NCI-H524 treated with DMSO at 0.1 percent for 48 hours (cell line): ENCODE measurements at places on chromosomes 12 and 14.

DNA sequence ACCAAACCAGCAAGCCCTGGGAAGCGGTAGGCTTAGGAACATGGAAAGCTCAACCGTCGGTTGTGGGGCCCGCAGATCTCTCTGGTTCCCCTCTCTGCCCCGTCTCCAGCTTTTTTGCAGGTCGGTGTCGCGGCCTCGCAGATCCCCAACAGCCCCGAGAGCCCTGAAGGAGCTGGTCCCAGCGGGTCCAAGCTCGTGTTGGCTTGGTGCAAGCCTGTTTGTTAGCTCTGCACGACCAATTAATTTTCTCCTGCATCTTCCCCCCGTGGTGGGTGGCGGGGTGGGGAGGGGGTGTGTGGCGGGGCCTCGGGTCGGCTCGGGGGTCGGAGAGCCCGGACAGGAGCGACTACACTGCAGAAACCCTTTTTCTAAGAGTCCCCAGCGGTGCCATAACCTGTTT, 449 bp upstream of the SLC24A4 start:
- DNase-seq = no peak

- no peak for DNase-seq
These were observed 264.3 kb downstream of the AKAP6 start for GRCh38 chr14:32593290-32593942.

- DNase-seq = no peak
These were observed 85.5 kb upstream of the SSTR1 start for GRCh38 chr14:38122241-38122640.

GRCh38 chr12:107091381-107091780, 2.0 kb downstream of the CRY1 start:
- no peak for DNase-seq

DNA sequence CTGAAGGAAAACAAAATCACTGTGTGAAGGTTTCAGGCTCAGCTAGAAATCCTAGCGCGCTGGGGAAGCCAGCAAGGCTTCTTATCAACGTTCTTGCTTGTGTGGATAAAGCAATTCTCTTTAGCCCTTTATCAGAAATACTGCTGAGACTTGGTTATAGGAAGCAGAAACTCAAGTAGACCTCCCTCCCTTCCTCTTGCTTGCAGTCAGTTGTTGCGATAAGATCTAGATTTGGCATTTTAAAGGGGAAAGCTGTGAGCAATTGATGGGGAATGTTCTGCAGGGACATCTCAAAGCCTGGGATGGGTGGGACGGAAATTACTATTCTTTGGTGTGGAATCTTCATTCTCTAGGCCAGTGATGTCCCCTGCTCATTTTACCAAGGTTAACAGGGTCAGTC, 76.4 kb upstream of the ANO4 start:
- no peak for DNase-seq

- DNase-seq = no peak
These were observed 8.1 kb downstream of the VAMP1 start for GRCh38 chr12:6462234-6462995.

DNA sequence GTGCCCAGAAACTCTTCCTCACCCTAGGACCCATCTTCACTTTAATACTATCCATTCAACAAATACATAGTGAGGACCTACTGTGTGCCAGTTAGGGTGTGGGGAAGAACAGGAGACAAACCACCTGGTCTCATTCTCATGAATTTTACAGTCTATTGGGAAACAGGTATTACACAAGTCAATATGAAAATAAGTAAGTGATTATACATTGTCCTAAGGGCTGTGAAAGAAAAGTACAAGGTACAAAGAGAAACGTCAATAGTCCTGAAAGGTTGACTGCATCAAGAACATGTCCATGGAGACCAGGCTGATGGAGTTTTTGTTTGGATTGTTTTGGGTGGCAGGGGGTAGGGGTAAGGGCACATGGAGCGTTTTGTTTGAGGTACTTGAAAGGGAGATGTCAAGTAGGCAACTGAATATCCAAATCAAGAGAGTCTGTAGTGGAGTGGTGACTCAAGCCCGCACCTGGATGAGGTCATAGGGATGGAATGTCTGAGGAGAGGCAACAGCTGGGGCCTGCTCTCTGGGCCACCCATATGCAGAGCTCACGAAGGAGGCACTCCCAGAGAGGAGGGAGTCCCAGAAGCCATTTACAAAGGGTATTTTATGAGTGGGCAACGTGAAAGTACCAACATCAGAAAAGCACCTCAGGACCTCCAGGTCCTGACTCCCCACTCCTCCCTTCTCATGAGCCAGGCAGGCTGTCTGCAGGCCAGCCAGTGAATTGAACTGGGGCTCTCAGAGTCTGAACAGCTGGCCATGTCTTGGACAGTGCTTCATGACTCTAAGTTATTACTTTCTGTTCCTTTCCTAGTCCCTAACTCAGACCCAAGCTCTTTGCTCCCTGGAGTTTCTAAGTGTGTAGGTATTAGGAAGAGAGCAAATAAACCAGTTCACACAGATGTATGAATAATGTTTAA, 272.0 kb downstream of the ZFP36L1 start:
- no peak for DNase-seq

GRCh38 chr14:34489324-34489723, 27.3 kb upstream of the SPTSSA start:
- DNase-seq = no peak

DNA sequence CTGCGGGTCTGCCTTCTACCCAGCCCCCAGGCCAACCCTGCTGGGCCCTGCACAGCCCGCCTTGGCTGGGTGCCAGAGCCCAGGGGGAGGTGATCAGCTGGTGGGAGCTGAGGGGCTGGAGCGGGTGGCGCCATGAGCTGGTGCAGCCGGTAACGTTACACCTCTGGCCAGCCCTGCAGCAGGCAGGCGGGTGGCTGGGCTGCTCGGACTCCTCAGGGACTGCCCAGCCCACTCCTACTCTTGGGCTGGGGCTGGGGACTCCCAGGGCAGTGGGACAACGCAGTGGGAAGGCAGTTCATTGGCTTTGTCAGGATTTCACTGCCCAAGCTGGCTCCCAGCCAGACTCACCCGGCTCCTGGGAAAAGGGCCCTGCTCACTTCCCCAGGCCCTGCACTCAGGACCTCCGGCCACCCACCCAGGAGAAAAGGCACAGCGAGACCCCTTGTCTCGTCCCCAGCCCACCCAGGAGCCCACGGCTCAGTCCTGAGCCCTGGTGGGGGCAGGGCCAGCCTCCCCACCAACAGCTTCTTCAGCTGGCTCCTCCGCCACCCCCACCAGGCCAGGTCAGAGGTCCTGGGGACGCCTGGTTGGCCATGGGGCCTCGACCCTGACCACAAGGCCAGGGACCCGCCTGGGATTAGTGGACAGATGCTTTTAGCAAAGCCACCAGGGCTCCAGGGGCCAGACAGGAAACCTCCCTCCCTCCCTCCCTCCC, 1.0 kb downstream of the PGF start:
- peak; percentile 42 for DNase-seq

GRCh38 chr12:52284562-52285171, 6.7 kb downstream of the KRT81 start:
- no peak for DNase-seq

GRCh38 chr14:39442293-39442692, 10.1 kb upstream of the FBXO33 start:
- no peak for DNase-seq

DNA sequence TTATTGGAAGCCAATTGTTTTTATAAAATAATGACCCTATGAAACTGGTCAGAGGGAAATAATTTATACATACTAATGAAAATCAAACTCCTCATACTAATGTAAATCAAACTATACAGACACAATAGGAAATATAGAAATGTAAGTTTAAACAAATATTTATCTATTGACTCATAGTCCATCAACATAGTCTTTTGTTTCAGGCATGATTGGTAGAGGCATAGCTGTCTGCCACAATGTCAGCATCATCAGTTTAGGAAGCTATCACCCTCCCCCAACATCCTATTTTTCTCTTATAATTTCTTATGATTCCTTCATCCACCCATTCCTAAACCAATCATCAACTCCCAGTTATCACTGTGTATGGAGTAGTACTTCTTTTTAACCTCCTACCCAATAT, 117.7 kb downstream of the SLC38A6 start:
- DNase-seq = no peak

DNA sequence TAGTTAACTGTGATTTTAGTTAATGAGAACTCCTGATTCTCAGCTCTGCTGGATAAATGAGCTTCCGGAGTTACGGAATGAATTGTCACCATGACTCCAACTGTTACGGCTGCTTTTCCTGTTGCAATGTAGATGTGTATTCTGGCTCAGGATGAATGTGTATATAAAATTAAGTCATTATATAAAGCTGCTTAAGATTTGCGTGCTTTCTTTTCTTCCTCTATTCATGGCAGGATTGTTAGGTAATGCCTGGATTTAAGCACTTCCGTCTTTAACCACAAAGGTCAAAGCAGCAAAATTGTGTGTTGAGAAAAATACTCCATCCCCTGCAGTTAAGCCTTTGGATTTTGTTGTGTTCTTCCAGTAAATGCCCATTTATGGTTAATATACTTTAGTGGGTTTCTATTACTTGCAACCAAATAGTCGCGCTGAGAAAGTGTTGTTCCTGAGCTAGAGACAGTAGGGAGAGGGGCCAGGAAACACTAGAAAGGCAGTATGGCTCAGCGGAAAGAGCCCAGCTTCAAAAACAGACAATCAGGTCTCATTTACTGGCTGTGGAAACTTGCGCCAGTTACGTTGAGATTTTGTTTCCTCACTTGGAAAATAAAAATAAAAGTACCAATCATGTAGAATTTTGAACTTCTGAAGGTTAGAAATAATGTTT, 9.4 kb upstream of the CCDC175 start:
- DNase-seq = no peak

- peak; percentile 74 for DNase-seq
These were observed 203.4 kb downstream of the KIF26A start for GRCh38 chr14:104341532-104342434.

GRCh38 chr12:124388038-124388671, 93.3 kb downstream of the RFLNA start:
- no peak for DNase-seq

- no peak for DNase-seq
These were observed 121.1 kb upstream of the MDM1 start for GRCh38 chr12:68453278-68453677.

DNA sequence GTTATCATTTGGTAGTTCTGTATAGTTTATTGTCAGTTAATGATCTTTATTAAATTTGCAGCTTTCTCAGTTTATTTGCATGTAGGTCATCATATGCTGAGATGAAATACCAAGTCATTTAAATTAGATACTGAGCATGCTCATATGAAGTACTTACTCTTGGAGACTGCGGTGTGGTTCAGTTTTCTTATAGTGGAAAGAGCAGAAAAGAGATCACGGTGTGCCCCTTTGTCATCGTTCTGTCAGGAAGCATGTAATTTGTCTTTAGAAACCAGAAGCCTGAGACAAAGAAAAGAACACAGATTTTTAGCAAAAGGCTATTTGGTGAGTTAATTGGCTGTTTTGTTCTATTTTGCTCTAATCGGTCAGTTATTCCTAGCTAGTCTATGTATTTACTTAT, 75.6 kb downstream of the PLEKHA5 start:
- DNase-seq = no peak

- DNase-seq = no peak
These were observed 16.7 kb downstream of the SLC7A7 start for GRCh38 chr14:22798528-22798927.
